ACHN (cell line): ENCODE measurements at places on chromosomes 7 and 10.
A peak's percentile ranks its signal among the peaks of the same experiment; 100 is the strongest.

DNA sequence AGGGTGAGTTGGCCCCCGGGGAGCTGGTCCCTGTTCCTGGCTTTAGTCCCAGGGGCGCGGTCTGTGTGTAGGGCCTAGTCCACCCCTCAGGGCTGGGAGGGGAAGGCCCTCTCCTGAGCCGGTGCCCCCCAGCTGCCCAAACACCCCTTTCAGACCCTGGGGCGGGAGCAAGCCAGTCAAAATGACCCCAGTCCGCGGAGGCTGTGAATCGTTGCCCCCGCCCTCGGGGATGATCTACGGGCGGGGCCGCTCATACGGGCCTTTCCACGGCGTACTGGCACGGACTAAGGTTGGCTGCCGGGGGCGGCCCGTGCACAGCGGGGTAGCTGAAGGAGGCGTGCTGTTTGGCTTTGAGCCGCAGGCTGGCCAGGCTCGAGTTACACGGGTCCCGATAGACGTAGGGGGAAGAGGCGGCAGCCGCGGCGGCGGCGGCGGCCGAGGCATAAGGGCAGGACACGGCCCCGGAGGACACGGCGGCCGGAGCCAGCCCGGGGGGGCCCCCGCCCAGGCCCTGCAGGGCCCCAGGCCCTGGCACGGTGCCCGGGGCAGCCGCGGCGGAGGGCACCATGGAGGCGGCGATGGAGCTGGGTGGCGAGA is 4.3 kb downstream of the ELOVL3 start:
- peak; percentile 87 for DNase-seq

- DNase-seq, result no peak
These were observed 23.1 kb downstream of the ZCCHC24 start for GRCh38 chr10:79422178-79422892.

DNA sequence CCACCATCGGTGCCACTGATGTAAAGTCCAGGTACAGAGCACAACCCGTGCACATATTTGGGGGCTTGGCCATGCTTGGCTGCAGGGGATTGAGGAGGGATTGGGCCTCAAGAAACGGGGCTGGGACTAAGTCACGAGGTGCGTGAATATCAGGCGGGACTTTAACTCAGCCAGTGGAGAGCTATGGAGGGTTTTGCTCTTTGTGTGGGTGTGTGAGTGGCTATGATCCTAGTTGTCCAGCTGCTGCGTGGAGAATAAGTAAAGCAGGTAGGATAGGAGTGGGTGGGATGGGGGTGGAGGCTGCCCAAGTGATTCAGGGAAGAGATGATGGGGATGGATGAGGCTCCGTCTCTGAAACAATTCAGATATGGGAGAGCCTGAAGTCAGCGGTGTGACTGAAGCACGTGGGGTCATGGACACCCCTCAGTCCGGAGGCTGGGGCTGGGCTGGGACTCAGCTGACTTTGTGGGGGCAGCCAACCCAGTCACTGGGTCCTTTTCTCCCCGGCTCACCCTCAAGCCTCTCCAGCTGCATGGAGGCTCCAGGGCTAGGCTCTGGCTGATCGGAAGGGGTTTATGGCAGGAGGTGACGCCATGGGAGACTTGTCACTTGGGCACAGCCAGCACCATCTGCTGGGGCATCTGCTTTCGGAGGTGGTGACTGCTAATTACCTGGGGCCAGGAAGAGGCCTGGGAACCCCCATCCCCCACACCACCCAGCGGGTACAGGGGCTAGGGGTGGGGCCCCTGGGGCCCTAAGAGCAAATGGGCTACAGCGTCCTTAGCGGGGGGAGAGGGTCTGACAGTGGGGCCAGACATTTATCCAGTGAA is 1.7 kb upstream of the LFNG start:
- DNase-seq, result peak; percentile 62

- no peak for DNase-seq
These were observed 208.3 kb downstream of the CELF2 start for GRCh38 chr10:11225935-11226334.

DNA sequence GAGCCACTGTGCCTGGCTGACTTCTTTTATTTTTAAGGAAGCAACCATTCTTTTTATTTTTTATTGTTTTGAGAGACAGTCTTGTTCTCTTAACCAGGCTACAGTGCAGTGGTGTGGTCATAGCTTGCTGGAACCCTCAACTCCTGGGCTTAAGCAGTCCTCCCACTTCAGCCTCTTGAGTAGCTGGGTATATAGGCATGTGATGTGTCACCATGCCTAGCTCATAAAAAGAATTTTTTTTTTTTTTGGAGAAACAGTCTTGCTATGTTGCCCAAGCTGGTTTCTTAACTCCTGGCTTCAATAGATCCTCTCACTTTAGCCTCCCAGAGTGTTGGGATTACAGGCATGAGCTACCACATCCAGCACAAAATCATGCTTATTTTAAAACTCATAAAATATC is 5.8 kb downstream of the MCU start:
- DNase-seq, result no peak

GRCh38 chr10:36681751-36682632 is 443.4 kb upstream of the ANKRD30A start:
- DNase-seq, result no peak

DNA sequence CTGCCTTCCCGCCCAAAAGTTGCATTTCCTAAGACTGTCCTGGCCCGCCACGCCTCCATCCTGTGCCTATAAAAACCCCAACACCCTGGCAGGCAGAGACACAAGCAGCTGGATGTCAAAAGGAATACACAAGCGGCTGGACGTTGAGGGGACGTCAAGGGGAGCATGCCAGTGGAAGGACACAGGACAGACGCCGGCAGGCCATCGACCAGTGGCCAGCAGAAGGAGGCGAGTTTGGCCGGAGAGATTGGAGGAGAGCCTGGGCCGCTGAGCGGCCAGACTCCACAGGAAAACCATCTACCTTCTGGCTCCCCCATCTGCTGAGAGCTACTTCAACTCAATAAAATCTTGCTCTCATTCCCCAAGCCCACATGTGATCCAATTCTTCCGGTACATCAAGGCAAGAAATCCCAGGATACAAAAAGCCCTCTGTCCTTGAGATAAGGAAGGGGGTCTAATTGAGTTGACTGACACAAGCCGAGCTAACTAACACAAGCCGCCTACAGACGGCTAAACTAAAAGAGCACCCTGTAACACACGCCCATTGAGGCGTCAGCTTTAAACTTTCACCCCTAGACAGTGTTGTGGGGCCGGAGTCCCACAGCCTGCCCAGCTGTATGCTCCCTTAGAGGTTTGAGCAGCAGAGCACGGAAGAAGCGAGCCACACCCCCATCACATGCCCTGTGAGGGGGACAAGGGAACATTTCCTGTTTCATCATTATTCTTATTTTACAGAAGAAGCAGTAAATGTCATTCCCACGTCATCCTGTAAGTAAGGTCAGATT is 150.3 kb upstream of the PHYHIPL start:
- no peak for DNase-seq

GRCh38 chr7:101859411-101860106 is 42.1 kb downstream of the CUX1 start:
- DNase-seq, result no peak

GRCh38 chr10:128095027-128095752 is 31.0 kb downstream of the MKI67 start:
- DNase-seq, result no peak

DNA sequence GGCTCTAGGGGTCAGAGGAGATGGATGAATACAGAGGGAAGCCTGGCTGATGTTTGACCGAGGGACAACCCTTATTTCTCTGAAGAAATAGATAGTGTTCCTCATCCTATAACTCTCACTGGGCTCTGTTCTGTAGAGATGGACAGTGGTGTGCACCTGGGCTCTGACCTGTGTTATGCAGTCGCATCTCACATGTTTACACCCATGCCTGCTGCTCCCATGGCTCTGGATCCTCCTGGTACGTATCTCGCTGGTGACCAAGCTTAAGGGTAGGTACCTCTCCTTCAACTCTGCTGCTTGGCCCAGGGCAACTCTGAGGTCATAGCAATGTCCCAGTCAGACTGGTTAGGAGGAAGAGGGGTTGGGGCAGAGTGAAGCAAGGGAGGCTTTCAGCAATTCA is 42.8 kb downstream of the ADRA2A start:
- no peak for DNase-seq

- DNase-seq, result no peak
These were observed 175.2 kb downstream of the NSUN6 start for GRCh38 chr10:18476076-18476647.

DNA sequence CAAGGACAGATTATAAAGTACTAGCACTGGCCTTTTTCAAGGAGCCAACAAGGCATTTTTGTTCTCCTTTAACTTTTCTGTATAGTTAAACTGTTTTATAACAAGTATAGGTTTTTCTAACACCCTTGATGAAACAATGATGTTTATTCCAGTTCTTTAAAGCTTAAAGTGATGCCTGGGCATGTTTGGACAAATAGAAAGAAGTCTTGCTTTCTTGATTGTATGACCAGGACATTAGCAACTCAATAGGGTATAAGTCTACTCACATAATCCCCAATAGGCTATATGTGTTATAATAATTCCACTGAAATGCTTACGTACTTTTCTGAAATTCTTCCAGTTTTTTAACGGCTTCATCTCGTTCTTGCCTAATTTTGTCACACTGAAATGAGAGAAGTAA is 36.7 kb downstream of the SHTN1 start:
- no peak for DNase-seq

GRCh38 chr7:18505870-18506460 is 10.4 kb downstream of the HDAC9 start:
- DNase-seq, result no peak

GRCh38 chr10:133458710-133459453 is 5.1 kb downstream of the SCART1 start:
- no peak for DNase-seq

- DNase-seq, result no peak
These were observed 588.8 kb downstream of the INHBA start for GRCh38 chr7:41114131-41114530.

GRCh38 chr10:32077896-32078485 is 21.8 kb upstream of the KIF5B start:
- peak; percentile 41 for DNase-seq

DNA sequence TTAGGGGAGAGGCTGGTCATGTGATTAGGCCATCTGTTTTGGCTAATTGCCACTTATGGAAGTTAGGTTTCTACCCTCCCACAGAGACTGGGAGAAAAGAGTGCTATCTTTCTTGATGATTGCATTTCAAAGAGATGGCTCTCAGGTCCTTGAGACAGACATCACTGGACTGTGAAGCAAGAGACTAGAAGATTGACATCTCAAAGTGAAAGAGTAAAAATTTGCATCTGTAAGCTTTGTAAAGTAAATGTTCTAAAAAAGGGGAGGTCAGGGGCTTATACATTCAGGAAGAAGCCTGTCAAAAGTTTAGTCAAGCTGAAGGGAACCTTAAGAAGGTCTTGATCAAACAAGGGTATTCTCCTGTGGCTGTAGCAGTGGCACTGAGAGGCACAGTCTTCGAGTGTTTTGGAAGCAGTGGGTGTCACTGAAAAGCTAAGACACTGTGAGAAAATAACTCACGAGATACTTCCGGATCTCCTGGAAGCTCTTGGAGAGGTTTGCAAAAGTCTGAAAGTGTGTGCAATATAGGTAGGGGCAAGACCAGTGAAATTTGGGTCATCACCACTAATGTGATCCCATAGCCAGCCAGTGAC is 342.1 kb downstream of the PHF14 start:
- DNase-seq, result no peak

DNA sequence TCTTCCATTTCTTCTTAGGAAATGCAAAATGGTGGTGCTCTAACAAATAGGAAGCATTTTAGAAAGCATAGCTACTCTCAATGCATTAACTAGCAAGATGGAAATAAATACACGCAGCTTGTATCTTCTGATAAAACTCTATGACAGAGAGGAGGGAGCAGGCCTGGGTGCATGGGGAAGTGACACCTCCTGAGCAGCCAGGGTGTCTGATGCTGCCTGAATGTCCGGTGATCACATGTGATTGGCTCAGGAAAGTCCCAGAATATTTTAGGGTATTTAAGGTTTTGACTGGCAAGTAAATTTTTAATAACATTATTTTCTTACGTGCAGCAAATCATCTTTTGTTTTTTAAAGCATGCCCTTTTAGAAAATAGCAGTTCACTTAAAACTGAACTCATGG is 261.0 kb upstream of the KLF6 start:
- DNase-seq, result no peak

DNA sequence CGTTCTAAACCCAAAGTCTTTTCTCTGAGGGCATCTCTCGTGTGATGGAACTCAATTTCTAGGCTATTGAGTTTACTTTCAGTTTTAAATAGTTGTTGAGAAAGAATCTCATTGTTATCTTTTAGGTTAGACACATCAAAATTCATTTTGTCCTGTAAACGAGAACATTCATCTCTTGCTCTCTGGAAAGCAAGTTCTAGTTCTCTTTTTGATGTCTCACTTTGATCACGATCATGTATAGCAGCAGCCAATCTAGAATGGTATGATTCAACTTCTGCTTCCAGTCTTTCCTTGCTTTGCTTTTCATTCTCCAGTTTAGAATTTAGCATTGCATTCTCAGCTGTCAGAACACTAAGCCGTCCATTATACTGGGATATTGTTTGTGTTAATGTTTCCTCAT is 65.1 kb downstream of the ANKRD26 start:
- DNase-seq, result no peak

GRCh38 chr10:75987616-75988015 is 556.2 kb downstream of the LRMDA start:
- DNase-seq, result peak; percentile 31

- DNase-seq, result peak; percentile 22
These were observed 22.8 kb downstream of the CALML3 start for GRCh38 chr10:5547681-5547930.

- DNase-seq, result no peak
These were observed 182.2 kb downstream of the ADK start for GRCh38 chr10:74333174-74333573.

DNA sequence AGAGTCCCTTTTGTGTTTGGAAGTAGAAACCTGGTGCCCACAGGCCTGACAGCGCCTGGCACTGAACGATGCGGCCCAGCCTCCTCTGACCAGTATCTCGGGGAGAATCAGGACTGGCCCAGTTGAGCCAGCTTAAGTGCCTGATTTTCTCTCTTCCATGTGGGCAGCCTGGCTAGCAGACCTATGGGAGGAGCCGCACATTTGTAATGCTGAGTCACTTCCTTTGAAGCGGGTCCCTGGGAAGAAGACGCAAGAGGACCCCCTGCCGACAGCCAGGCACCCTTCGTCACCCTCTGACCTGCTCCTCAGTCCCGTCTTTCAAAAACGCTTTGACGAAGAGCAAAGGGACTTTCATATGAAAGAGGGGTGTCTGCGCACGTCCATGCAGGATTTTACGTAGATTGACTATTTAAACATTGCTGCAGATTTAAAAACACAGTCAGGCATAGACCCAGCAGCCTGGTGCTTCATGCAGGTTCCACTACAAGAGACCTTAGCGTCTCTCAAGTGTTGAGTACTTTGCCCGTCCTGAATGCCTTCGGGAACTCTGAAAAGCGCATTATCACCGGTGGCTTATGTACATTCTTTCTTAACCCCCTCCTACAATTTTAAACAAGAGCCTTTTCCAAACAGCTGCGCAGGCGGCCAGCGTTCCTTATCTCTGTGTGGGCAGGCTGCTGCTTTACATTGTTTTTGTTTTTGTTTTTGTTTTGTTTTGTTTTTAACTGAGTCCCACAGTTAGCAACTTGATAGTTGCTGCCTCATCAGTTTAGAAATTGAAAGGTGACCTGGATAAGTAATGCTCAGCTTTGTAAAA is 36.5 kb upstream of the AP5Z1 start:
- peak; percentile 91 for DNase-seq

GRCh38 chr10:90723416-90724068 is 134.3 kb downstream of the HTR7 start:
- DNase-seq, result no peak
